Stimulated activated CD8-positive, alpha-beta memory T cell treated with anti-CD3 and anti-CD28 coated beads, Interleukin-7, amount 100 ng/mL, for 4 hours (primary cell): ENCODE measurements at places on chromosomes 1 and 21.

GRCh38 chr1:94527447-94528031, 14.0 kb downstream of the F3 start:
- no peak for DNase-seq

- no peak for DNase-seq
Measured at GRCh38 chr1:95509989-95510388, 276.0 kb downstream of the RWDD3 start.

DNA sequence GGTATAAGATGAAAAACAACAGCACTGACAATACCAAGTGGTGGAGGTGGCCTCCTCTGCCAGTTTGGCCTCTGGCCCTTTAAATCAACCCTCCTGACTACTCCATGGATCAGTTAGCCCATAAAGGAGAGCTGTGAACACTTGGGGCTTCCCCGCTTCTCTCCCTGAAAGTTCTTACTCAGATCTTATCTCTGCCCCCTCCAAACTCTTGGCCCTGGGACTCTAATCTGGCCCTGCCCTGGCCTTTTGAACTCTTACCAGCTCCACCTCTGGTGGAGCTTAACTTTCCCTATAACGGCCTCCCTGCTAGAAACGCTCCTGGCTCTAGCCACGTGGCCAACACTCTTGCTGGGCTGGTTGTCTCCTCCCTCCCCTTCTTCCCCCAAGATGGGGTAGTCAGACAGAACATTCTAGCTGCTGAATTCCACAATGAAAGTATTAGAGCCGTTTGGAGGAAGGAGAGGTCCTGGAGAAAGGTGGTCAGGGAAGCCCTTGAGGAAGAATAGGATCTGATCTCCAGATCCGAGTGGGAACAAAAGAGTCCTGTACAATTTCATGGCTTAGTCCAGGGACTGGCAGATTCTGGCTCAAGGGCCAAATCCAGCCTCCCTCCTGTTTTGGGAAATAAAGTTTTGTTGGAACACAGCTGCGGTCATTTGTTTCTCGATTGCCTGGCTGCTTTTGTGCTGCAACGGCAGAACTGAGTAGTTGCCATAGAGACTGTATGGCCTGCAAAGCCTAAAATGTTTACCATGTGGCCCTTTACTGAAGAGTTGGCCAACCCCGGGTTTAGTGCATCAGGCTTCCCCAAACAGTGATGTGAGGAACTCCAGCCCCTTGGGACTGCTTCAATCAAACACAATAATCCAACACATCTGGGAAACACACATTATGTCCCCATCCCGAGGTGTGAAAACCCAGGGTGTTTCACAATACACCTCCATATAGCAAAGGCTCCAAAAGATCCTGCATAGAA, 9.5 kb upstream of the PIGR start:
- no peak for DNase-seq

DNA sequence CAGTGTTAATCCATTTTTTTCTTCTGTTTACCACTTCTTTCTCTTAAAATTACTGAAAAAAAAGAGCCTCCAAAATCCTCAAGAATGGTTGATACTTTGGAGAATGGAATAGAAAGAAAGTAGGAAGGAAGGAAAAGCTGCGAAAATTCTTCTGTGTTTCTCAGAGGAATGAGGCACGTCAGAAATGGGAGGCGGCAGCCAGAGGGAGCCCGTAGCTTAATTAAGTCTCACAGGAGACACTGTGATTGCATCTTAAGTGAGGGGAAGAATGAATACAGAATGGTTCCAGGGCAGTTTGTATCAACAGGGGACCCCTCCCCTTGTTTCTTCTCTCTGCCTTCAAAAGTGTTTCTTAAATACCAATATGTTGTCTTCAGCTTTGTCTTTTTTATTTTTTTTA, 1099.5 kb downstream of the PLA2G4A start:
- no peak for DNase-seq

GRCh38 chr1:20199403-20199802, 13.1 kb upstream of the PLA2G2C start:
- no peak for DNase-seq

- no peak for DNase-seq
Measured at GRCh38 chr1:181493166-181493565, 9.8 kb downstream of the CACNA1E start.

DNA sequence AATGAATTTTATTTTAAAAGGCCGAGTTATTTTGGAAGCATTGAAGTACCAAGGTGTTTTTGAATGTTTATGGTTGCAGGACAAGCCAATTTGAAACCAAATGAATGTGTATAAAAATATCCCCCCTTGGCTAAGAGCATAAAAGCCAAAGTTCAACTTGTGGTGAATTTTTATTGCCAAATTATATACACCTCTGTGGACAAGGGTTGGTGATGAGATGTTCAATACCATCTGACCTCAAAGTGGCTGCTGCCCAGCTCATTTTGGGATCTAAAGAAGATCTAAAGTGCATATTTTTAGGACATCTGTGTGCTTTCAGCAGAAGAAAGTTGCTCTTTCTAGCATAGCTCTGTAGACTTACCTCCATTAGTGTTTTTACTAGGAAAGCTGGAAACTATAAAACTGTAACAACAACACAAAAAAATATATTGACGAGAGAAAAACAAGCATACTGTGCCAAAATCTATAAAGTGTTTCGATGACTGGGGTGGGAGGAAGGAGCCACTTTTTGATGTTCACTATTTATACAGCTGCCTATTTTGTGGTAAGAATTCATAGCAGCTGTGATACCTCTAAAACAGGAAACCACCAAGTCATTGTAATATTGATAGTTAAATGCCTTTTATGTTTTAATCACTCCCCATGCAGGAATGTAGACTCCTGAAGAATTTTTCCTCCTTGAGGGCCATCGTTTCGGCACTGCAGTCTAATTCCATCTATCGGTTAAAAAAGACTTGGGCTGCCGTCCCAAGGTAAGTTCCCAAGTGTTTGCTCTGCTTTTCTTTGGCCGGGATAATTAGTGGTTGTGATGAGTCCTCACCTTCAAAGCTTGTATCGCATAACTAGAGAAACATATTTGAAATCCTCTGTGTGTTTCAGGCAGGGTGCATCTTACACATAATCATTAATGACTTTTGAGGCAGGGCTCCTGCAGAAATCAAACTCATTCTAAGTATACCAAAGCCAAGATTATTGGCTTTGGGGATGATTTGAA, 83.2 kb downstream of the RGL1 start:
- DNase-seq, result no peak

- no peak for DNase-seq
Measured at GRCh38 chr1:53378061-53378460, 50.2 kb upstream of the LRP8 start.

GRCh38 chr1:153293480-153293775, 19.3 kb downstream of the PGLYRP3 start:
- DNase-seq, result no peak

DNA sequence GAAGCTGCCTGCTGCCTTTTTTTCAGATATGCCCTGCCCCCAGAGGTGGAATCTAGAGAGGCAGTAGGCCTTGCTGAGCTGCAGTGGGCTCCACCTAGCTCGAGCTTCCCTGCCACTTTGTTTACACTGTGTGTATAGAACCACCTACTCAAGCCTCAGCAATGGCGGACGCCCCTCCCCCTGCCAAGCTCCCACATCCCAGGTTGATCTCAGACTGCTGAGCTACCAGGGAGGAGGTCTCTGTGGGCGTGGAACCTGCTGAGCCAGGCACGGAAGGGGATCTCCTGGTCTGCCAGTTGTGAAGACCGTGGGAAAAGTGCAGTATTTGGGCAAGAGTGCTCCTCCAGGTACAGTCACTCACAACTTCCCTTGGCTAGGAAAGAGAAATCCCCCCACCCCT, 65.1 kb downstream of the MSH4 start:
- no peak for DNase-seq

DNA sequence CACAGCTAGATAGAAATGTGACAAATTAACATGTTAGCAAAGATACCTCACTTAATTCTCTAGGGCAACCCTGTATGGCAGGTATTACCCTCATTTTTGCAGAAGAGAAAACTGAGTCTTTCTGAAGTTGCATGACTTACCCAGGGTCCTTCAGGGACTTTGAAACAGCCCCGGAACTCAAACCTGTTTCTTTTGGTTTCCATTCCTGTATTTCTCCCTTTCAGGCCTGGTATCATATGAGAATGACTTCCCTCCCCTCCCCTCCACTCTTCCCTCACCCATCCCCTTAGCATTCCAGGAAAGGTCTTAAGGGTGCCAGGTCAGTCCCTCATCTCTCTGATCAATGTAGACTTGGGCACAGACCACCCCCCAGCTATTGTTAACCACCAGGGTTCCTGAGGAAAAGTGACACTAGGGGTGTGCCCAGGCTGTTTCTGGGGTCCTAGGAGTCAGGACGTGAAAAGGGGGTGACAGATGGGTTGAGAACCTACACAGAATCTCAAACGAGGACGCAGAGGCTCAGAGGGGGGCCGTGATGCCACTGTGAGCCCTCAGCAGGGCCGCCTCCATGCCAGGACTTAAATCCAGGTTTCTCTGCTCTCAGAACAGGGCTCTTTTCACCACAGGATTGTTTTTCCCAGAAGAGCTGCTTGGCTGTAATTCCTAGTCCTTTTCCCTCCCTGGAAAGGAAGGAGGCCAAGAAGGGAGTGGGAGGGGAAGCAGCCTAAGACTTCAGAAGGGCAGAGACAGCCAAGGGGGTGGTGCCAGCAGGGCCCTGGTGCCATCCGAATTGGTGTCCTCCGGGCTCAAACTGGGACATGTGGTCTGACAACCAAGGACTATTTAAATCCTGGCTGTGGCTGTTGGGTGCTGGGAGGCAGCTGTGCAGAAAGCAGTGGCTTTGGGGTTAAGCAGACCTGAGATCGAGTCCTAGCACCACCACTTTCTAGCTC, 2.1 kb upstream of the WASF2 start:
- DNase-seq, result no peak

GRCh38 chr1:8094481-8095241, 68.6 kb upstream of the ERRFI1 start:
- DNase-seq, result no peak

GRCh38 chr1:67664048-67664447, 21.0 kb upstream of the GADD45A start:
- DNase-seq, result no peak

- no peak for DNase-seq
Measured at GRCh38 chr1:24894002-24894401, 36.1 kb downstream of the RUNX3 start.

GRCh38 chr1:54810153-54810942, 9.2 kb upstream of the TTC22 start:
- DNase-seq, result peak; percentile 19

- no peak for DNase-seq
Measured at GRCh38 chr1:240134596-240134995, 42.9 kb downstream of the FMN2 start.

- peak; percentile 37 for DNase-seq
Measured at GRCh38 chr1:244801246-244801645, 34.2 kb upstream of the COX20 start.

DNA sequence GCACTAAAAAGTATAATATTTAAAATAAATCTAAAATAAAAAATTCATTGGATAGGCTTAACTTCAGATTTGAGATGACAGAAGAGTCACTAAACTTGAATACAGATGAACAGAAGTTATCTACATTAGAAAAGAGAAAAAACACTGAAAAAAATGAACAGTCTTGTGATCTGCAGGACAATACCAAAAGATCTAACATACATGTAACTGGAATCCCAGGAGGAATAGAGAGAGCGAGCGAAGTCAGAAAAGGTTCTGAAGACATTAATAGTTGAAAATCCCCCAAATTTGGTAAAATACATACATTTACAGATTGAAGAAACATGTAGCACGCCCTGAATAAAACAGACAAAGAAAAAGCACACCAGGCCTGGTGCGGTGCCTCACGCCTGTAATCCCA, 21.2 kb downstream of the B3GALNT2 start:
- DNase-seq, result no peak

DNA sequence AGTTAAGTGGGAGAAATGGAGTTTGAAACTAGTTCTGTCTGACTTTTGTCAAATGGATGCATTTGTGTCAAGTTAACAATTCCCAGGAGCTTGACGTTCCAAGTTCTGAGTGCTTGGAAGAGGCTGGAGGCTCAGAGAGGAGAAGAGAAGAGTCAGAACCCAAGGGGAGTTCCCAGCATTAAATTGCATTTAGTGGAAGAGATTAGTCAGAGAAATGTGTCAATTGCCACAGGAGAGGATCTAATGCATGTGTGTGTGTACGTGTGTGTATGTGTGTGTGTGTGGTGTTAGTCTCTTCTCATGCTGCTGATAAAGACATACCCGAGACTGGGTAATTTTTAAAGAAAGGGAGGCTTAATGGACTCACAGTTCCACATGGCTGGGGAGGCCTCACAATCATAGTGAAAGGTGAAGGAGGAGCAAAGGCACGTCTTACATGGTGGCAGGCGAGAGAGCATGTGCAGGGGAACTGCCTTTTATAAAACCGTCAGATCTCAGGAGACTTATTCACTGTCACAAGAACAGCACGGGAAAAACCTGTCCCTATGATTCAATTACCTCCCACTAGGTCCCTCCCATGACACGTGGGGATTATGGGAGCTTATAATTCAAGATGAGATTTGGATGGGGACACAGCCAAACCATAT, 101.5 kb upstream of the TMEM51 start:
- DNase-seq, result no peak

- DNase-seq, result no peak
Measured at GRCh38 chr1:205584732-205585131, 47.1 kb downstream of the ELK4 start.

DNA sequence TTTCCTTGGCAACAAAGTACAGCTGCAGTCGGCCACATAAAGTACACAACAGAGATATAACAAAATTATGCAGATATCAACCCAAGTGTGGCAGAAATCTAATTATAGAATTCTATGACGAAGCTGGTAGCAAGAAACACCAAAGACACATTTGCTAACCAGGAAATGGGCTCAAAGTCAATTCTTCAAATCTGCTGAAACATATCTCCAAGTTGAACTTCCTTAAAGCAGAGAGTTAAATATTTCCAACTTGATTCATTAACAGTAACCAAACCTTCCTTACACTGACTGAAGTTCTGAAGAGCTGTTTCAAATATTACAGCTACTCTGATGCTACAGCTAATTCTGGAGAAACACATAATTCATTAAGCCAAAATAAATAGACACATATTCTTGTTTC, 67.6 kb upstream of the SDC3 start:
- DNase-seq, result no peak
